ENCODE measurements at places on chromosomes 1 and 21. TPM values are rescaled to one million over a fixed set of nuclear protein-coding genes. Genes with fewer than 3 reads are reported as not detected.

CFHR4 gene
- not detected for total RNA-seq

PER3 gene
- 18.8 TPM for total RNA-seq

PGLYRP4 gene
- total RNA-seq = not detected

MANEAL gene
- 0.50 TPM for total RNA-seq

PTPN7 gene
- not detected for total RNA-seq

HSD3B2 gene
- not detected for total RNA-seq

PAX7 gene
- total RNA-seq = not detected

MPZ gene
- total RNA-seq = 0.51 TPM

CYP4A11 gene
- total RNA-seq = not detected

C1orf87 gene
- under 0.01 TPM for total RNA-seq

OR2T2 gene
- total RNA-seq = not detected

PLCH2 gene
- 0.17 TPM for total RNA-seq

NUP210L gene
- total RNA-seq = 0.17 TPM

PPM1J gene
- 1.0 TPM for total RNA-seq

PTPRF gene
- total RNA-seq = 45.2 TPM

PLEKHA6 gene
- 3.8 TPM for total RNA-seq

MPL gene
- total RNA-seq = not detected

LGR6 gene
- total RNA-seq = not detected

CFAP74 gene
- 0.26 TPM for total RNA-seq

H6PD gene
- total RNA-seq = 24.4 TPM

F11R gene
- 0.66 TPM for total RNA-seq
